SHP77 (cell line): ENCODE measurements at places on chromosomes 3 and 15.

DNA sequence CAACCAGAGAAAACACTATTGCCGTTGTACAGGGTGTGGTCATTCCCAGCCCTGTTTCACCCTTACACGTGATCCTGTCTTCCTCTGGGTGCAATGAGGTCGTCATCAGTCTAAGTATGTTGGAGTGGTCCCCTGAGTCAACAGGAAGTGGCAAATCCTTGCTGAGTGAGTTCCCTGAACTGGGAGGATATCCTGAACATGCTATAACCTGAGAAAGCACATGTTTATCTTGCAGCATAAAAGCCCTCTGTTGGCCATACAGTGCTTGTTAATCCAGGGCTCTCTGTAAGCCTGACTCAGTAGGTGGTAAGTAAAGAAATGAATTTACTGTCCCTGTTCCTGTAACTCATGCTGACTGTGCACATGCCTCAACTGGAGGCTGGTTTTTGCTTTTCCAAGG lies 477.8 kb upstream of the RGMA start:
- no peak for DNase-seq

- DNase-seq, result peak; percentile 4
Measured at GRCh38 chr3:150830094-150830681, 67.2 kb upstream of the SIAH2 start.

GRCh38 chr15:57160823-57161560 lies 215.3 kb upstream of the CGNL1 start:
- no peak for DNase-seq

GRCh38 chr15:63610209-63610841 lies 13.1 kb downstream of the FBXL22 start:
- peak; percentile 82 for DNase-seq

DNA sequence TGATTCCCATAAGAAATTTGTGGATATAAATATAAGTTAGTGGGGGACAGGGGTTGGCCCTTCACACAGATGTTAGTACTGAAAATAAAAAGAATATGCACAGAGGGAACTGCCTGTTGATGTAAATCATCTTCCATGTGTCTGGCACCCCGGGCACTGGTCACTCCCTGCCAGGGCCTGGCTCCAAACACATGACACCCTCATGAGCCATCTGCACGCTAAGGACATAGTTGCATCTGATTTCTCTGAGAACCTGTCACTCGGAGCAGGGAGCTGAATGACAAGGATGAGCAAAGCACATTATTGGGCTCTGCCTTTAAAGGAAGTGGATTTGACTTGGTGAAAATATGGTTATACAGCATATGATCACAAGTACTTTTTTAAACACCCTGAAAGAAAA lies 66.2 kb upstream of the TSC22D2 start:
- no peak for DNase-seq
